ENCODE measurements at places on chromosomes 6 and 20.
A peak's percentile ranks its signal among the peaks of the same experiment; 100 is the strongest.

- peak; percentile 95 for DNase-seq
These were observed 62.2 kb downstream of the MYLK4 start for GRCh38 chr6:2688401-2689064.

GRCh38 chr6:40631744-40632143, 44.6 kb upstream of the LRFN2 start:
- no peak for DNase-seq

- DNase-seq, result no peak
These were observed 120.6 kb downstream of the MMUT start for GRCh38 chr6:49342410-49342809.

DNA sequence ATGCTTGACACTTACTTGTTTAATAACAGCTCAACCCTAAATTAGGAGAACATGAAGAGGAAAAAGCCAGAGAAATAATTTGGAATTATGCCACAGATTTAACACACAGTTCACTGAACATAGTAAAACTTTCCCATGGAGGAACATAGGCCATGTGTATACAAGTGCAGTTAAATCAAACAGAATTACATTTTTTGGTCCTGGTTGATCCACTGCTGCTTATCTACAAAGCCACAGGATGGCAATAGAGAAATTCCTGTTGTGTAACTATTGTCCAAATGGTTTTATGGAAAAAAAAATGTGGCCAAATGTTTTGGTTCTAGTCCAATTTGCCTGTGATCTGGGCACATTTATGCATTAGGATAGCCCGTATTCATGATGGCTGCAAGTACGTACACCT, 136.8 kb downstream of the ALDH8A1 start:
- peak; percentile 80 for DNase-seq

DNA sequence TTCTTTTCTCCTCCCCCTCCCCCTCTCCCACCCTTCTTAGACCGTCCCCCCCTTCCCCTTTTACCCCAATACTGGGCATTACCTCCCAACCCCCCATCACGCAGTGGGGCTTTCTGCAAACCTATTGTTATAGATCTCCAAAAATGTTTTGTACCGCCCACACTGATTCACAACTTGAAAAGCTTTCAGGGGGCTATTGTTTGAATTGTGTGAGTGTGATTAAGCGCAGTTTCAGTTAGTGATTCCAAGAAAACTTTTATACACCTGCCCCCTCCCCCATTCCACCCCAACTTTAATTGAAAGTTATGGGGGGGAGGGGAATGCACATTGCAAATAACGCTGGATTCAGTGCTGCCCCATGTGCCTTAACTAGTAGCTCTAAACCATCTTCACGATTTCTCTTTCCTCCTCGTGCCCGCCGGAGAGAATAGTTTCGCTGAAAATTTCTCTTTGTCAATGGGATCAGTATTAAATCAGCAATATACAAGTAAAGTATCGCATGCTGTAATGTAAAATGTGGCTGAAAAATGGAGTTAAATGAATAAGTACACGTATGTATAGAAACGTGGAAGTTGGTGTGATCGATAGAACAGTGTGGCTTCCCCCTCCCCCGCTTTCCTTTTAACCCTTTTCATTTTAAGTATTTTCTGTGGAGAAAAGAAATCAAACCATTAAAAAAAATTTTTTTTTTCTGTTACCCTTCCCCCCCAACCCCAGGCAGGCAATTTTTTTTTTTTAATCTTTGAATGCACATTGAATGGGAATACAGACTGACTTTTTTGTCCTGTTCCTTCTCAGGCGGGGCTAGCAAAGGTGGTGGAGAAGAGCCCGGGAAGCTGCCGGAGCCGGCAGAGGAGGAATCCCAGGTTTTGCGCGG, 632 bp downstream of the LIN28B start:
- no peak for DNase-seq

GRCh38 chr6:127877231-127877630, 23.6 kb downstream of the THEMIS start:
- no peak for DNase-seq

GRCh38 chr6:130778946-130779657, 48.1 kb upstream of the SMLR1 start:
- DNase-seq, result peak; percentile 81

DNA sequence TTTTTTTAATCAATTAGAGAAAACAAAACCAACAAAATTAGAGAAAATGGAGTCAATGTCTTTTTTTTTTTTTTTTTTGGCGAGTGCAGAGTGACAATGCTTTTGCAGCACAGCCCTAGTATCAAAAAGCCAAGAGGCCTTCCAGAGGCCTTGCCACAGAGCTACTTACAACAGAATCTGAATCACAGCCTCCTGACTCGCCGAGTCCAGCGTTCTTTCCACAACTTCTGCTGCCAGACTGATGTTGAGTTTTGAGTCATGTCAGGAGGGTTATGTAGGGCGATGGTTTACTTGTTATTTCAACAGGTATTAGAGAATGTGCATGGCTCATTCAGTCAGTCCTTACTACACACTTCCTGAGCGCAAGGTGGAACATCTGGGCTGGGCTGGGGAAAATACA, 88.6 kb downstream of the FNDC1 start:
- DNase-seq, result no peak

DNA sequence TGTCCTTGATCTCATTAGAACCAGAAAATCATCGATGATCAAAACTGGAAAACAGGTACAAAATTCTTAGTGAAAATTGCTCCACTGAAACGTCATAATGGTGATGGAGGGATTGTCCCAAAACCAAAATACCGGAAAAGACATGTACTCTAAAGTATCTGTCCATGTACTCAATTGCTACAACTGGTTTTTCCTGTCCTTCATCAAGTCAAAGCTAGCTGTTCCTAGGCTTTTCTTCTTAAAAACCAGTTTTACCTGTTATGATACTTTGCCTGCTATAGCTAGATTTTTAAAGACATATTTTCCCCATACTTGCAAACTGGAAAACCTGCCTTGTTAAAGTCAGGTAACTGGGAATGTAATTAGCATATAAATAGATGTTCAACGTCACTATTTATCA, 50.5 kb upstream of the LRRC1 start:
- no peak for DNase-seq

DNA sequence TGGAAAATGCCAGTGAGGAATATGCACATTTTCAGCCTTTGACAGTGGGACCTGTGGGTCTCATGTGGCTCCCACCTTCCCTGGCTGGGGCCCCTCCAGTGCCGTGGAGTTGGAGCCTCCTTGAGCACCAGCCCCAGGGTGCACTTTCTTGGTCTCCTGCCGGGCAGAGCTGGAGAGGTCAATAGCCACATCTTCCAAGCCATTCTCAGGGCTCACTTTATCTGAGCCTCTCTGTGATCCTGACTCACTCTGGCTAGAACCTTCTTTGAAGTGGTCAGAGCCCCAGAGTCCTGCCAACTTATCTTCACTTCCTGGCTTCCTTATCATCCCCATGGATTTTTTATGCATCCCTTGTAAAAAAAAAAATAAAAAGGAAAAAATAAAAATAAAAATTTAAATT, 5.7 kb downstream of the VSX1 start:
- peak; percentile 87 for DNase-seq

GRCh38 chr20:57655809-57656155, 35.6 kb upstream of the ZBP1 start:
- no peak for DNase-seq

DNA sequence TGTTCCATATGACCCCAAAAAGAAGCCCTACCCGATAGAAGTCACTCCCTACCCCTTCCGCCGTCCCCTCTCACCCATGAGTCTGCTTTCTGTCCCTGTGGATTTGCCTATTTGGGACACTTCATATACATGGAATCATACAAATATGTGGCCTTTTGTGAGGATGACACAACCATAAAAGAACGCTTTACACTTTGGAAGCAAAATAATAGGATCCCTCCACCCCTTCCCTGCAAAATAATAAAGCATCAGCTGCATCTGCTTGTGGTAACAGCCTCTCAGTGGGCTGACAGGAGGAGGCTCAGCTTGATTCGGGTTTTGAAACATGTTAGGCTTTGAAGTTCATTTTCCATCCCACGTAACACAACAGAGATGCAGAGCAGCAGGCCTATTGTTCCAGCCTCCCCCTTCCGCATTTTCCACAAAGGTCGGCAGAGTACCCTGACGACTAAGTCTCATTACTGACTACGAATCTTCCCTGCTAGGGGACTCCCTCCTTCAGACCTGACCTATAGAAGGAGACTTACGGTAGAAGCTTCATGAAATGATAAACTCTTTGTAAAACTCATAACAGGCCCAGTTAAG, 99.1 kb downstream of the ALDH8A1 start:
- DNase-seq, result peak; percentile 61

DNA sequence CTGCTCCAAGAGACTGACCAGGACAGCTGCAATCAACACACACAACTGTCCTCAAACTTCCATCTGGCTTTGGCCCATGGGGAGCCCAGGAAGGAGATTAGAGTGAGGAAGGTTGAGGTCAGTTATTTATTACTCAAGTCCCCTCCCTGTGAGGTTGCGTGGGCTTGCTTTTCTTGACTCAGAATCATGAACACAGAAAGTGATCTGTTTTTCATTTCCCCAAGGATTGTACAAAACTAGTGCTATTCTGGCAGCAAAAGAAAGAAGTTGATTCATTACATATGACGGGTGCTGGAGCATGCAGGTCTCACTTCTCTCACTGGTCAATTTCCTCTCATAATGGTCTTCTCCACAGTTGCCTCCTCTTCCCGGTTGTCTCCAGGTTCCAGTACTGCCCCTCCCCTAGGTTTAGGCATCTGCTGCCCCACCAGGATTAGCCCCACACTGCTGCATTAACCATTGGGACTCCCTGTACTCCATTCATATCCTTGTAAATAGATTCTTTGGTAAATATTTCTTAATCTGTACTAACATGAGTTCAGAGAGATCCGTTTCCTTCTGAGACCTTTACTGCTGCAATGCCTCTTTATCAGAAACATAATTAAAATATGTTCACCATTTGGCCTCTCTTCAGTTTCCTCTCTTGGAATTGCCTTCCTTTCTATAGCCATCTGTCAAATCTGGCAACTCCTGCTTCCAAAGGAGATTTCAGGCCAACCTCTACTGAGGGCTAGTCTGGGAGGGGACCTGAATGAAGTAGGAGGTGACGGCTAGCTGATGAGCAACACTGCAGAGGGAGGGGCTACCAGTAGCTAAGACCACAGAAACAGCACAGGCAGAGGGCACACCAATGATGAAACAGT, 888.8 kb downstream of the QKI start:
- DNase-seq, result no peak

GRCh38 chr6:106136845-106137244, 50.7 kb downstream of the PRDM1 start:
- no peak for DNase-seq

DNA sequence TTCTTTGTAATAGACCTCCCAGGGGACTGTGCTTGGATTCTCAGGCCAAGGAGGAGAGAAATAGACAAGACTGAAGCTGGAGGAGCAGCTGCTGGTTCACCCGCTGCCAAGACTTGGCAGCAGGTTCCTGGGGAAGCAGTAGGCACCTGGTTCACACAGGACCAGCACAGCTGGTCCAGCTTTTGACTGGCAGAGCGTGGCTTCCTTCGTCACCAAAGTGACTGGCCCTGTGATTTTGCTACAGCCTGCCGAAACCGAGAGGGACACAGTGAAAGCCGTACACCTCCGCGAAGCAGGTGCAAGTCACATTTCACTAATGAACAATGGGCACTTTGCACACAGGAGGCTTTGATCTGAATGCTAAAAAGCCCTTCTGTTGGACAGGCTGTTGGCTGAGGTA, 199.0 kb downstream of the RNF144B start:
- DNase-seq, result no peak

GRCh38 chr6:169014211-169015197, 239.1 kb downstream of the THBS2 start:
- no peak for DNase-seq

DNA sequence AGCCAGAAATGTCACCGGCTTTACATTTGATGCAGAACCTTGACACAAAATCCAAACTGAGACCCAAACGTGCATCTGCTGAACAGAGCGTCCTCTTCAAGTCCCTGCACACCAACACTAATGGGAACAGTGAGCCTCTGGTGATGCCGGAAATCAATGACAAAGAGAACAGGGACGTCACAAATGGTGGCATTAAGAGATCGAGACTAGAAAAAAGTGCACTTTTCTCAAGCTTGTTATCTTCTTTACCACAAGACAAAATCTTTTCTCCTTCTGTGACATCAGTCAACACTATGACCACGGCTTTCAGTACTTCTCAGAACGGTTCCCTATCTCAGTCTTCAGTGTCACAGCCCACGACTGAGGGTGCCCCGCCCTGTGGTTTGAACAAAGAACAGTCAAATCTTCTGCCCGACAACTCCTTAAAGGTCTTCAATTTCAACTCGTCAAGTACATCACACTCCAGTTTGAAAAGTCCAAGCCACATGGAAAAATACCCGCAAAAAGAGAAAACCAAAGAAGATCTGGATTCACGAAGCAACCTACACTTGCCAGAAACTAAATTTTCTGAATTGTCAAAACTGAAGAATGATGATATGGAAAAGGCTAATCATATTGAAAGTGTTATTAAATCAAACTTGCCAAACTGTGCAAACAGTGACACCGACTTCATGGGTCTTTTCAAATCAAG, 108.4 kb downstream of the RTN4IP1 start:
- no peak for DNase-seq
